SJSA1 (cell line): ENCODE measurements at places on chromosomes 16 and 17.
A peak's percentile ranks its signal among the peaks of the same experiment; 100 is the strongest.

- peak; percentile 25 for DNase-seq
Measured at GRCh38 chr16:85392756-85393673, 220.1 kb upstream of the GSE1 start.

- DNase-seq: no peak
Measured at GRCh38 chr17:72829883-72830282, 262.6 kb downstream of the SLC39A11 start.

DNA sequence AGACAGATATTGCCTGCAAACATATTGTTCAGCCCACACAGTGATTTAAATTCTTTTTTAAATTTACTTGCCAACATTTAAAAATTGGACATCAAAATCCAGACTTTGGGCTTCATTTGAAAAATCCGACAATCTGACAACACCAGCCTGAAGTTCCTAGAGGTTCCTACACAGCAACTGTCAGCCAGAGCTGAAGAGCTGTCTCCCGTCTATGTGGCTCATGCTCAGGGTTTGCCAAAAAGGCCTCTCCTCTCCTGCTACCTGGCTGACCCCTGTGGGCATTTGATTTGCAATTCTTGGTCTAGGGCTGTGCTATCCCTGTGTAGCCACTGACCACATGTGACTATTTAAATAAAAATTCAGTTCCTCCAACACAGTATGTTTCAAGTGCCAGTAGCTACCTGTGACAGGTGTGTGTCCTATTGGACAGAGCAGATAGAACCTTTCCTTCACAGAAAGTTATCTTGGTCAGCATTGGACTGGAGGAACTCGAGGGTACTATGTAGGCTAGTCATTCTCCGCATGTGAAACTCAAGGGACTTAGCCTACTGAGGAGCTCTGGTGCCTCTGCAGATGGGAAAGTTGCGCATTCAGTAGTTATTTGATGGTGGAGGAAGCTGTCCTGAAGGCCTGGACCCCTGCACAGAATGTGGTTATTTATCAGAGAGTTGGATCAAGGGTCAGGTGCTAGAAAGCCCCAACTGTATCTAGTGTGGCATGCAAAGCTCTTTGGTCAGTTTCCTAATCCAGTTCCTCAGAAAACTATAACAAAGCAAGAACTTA is 2.7 kb downstream of the LYRM1 start:
- DNase-seq: no peak

GRCh38 chr16:83689385-83689831 is 118.4 kb upstream of the HSBP1 start:
- no peak for DNase-seq

- no peak for DNase-seq
Measured at GRCh38 chr17:19239544-19239943, 2.4 kb downstream of the EPN2 start.

GRCh38 chr17:46178550-46179214 is 14.5 kb downstream of the KANSL1 start:
- no peak for DNase-seq

GRCh38 chr16:57235128-57236021 is 9.7 kb upstream of the ARL2BP start:
- DNase-seq: peak; percentile 34
